Activated CD8-positive, alpha-beta memory T cell treated with anti-CD3 and anti-CD28 coated beads for 1 hour (primary cell): ENCODE measurements at places on chromosomes 16 and 17.
A peak's percentile ranks its signal among the peaks of the same experiment; 100 is the strongest.

- no peak for DNase-seq
Measured at GRCh38 chr16:29852654-29853053, 10.4 kb downstream of the CDIPT start.

DNA sequence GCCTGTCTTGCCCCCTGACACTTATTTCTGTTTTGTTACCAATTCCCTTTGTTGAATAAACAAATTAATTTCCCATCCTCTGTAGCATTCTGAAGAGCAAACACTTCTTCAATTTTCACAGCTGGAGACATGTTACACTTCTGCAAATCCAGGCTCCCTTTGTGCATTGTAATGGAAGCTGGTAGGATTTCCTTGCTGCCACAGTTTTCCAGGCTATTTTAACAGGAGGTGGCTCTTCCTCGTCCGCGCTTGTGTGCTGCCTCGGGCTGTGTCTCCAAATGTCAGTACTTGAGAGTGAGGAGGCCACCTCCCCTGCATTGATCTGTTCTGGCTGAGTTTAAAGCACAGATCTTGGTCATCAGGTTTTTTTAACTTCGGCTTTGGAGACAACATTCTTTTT lies 40.0 kb downstream of the SOST start:
- DNase-seq, result no peak

- no peak for DNase-seq
Measured at GRCh38 chr17:69581061-69581961, 166.8 kb downstream of the MAP2K6 start.

- no peak for DNase-seq
Measured at GRCh38 chr17:29143894-29144293, 36.3 kb downstream of the MYO18A start.

DNA sequence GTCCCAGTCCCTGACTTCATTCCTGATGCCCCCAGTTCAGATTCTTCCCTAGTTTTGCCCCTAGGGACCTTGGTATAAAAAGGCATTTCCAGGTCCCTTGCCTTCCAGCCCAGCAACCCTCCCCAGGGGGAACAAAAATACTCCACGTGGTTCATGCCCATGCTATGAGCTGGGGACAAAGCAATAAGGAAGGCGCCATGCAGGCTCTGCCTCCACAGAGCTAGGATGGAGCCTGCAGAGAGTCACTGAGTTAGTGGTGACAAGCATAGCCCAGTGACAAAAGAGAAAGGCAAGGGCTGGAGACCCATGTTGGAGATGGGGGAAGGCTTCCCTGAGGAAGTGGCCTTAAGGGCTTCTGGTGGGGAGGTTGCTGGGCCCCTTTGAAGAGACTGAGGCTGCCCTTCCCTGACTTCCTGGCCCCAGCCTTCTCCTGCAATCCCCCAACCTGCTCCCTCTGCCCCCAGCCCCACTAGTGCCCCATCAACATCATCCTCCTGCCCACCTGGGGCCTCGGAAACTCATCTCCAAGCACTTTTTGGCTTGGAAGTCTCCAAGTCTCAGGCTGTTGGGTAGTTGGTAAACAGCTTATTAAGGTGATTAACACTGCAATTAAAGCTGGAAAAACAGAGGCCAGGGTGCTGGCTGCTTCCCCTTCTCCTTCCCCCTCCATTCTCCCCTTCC lies 9.6 kb downstream of the DLX3 start:
- no peak for DNase-seq

GRCh38 chr16:50303041-50303604 lies 36.8 kb downstream of the ADCY7 start:
- no peak for DNase-seq

DNA sequence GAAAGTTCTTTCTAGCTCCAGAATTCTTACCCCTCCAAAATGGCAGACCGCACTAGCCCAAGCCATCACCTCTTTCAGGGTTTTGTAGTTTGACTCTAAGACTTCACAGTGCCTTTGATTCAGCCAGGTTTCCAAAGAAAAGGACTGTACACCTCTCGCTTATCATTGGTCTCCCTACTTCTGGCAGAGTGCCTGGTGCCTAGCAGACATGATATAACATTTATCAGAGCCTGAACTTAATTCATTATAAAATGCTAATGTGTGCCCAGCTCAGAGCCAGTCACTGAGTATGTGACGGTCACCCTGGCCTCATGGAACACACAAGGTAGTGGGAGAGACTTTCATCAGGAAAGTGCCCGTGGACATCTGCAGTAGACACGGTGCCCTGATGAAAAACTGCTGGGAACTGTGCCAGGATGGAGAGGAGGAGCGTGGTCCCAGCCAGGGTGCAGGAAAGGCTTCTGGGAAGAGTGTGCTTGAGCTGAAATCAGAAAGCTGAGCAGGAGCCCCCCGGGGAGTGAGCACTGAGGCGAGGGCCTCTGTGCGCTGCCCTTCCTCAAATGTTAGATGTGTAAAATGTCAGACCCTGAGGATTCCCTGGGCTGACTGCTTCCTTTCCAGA lies 34.3 kb upstream of the LGALS9 start:
- no peak for DNase-seq

DNA sequence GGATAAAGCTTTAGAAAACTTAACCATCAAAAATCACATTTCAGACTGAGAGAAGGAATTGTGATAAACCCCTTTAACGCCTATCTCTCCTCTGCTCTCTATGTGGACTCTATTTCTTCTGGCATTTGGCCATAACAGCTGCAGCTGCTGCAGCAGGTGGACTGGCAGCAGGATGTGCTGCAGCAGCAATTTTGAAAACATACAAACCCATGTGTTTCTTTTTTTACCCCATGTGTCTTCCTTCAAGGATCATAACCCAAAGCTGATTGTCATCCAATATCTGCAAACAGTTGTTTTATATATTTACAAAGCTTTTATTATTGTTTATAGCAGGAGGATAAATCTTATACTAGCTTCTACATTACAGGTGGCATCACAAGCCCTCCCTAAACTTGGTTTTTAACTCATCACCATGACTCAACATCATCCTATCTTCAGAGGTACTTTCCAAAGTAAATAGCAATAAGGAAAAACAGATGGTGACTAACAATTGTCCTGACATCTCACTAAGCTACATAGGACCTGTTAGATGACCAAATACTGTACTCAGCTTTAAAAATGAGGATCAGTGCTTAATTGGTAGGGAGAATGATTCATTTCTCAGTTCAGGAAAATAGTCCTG lies 14.5 kb upstream of the KRTAP9-2 start:
- no peak for DNase-seq

DNA sequence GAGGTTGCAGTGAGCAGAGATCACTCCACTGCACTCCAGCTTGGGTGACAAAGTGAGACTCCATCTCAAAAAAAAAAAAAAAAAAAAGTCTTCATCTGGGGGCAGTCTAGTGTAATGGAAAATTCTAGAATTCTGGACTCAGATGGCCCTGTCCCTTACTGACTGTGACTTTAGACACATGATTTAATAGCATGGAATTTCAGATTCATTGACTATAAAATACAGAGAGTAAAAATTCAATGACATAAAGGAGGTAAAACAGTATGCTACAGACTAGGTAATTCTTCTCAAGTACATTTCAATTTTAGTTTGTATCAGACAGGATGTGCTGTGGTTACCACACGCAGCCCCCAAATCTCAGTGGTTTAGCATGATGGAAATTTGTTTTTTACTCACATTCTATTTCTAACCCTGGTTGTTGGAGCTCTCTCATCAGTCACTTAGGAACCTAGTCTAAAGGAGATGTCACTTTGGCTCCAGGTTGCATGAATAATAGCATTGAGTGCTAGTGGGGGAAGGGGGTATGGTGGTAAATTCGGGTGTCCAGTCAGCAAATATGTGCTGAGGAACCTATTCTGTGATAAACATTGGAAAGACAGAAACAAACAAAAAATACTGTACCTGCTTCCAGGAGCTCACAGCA lies 444.0 kb downstream of the XYLT1 start:
- peak; percentile 6 for DNase-seq

DNA sequence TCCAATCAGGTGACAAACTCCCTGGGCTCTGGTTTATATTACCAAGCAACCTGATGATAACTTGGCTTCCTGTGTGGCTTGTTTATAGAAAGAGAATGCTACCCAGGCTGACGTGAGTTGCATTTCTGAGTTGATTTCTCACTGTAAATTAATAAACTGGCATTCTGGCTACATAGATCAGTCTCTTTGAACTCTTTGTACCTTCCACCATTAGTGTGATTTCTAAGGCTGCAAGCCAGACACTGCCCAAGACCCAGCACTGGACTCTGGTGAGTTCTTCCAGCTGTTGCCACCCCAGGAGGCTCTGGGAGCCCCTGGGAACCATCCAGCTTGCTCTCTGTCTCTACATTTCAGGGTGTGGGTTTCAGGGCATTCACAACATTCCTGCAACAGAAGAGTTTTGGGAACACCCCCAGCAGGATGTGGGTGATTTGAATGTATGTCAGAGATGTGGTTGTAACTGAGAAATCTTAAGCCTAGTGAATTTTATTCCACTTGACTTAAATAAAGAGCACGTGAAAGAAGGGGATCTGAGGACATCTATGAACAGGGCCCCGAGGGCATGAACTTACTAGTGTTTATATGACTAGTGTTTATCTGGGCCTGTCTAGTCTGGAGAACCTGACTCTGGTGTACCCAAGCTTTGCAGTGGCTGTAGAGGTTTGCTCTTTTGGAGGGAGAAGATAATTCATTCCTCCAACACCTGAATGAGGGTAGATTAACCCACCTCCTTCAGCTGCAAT lies 30.3 kb upstream of the LRRC37A start:
- DNase-seq, result no peak

DNA sequence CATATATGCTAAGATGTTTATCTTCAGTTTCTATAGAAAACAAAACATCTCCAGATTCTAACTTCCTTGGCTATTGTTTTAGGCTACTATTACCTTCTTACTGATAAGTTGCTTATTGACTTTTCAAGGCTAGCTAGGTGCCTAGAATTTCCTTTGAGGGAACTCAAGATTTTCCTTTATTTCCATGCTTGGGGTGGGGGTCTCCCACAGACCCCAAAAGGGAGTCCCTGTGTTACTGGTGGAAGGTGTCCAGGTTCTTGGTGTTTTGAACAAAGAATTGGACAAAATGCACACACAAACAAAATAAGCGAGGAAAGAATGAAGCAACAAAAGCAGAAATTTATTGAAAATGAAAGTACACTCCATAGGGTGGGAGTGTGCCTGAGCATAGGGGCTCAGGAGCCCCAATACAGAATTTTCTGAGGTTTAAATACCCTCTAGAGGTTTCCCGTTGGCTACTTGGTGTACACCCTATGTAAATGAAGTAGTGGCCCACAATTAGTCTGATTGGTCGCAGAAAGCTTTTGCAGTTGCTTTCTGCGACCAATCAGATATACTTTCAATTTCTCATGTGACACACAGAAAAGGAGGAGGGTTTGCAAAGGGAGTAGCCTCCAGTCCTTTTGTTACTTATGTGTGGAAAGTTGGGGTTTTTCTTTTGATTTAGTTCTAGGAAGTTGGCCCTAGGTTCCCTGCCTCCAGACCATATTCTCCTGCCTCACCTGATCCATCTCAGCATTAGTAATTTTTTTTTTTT lies 67.5 kb downstream of the MARF1 start:
- no peak for DNase-seq

DNA sequence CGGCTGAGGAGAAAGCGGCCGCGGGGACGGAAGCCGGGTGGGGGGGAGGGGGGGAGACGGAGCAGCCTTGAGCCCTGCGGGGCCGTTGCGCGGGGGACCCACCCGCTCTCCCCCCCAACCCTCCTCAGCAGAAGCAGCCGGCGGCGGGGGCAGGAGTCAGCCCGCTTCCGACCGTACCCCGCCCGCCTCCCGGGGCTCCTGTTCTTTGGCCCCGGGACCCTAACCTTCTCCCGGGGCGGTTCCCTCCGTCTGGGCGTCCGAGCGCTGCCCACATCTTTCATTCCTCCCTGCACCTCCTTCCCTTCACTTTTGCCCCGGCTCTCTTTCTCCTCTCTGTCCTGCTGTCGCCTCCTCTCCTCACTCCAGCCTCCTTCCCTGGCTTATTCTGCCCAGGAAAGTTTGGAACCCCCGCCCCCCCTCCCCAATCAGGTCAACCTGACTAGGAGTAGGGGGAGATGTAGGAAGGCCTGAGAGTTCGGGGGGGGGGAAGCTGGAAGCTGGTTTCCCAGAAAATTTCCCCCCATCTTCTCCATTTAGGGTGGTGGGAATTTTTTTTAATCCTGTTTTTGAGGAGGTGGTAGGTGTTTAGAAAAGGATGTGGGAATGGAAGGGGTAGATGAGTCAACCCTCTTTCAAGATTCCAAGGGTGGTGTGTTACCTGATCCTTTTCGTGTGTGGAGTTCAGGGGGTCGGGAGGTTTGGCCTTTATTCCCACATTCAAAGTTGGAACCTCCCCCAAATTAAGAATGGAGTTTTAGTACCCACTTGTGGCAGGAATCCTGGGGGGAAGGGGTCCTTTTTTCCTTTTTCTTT lies 427 bp upstream of the NLK start:
- DNase-seq, result no peak

DNA sequence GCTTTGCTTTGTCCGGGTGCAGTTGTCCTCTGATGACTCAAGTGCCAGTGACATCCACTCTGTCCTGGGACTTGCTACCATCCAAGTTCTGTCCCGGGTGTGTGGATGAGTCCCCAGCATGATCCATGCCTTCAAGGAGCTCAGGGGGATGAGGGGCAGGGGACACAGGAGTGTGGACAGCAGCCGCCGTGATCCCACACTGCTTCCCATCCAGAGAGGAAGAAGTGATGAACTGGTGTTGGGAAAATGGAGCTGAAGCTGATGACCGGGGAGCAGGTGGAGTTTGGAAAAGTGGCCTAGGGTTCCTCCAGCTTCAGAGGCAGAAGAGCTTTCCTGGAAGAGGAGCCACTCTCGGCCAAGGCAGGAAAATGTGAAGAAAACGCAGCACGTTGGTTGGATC lies 249.6 kb upstream of the TNRC6C start:
- no peak for DNase-seq

- DNase-seq, result no peak
Measured at GRCh38 chr17:72733619-72734282, 358.7 kb downstream of the SLC39A11 start.
